ENCODE measurements at places on chromosomes 2 and 18.
A peak's percentile ranks its signal among the peaks of the same experiment; 100 is the strongest.

DNA sequence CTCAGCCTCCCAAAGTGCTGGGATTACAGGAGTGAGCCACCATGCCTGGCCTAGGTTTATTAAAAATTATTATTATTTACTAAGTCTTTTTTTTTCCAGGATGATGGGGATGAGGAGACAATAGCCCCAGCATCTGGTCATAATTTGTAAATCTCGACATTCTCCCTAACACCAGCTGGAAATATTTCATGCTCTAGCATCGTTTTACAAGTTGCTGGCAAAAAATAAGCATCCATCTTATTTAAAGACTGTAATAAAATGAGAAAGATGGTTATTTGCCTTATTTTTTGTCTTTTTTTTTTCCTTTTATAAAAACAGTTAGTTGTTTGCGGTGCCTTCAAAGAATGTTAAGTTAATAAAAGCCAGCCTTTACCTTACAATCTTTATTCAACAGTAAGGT lies 56.7 kb downstream of the SF3B1 start:
- no peak for DNase-seq

- DNase-seq = no peak
Observed at GRCh38 chr2:135925571-135925970, 49.3 kb upstream of the MCM6 start.

DNA sequence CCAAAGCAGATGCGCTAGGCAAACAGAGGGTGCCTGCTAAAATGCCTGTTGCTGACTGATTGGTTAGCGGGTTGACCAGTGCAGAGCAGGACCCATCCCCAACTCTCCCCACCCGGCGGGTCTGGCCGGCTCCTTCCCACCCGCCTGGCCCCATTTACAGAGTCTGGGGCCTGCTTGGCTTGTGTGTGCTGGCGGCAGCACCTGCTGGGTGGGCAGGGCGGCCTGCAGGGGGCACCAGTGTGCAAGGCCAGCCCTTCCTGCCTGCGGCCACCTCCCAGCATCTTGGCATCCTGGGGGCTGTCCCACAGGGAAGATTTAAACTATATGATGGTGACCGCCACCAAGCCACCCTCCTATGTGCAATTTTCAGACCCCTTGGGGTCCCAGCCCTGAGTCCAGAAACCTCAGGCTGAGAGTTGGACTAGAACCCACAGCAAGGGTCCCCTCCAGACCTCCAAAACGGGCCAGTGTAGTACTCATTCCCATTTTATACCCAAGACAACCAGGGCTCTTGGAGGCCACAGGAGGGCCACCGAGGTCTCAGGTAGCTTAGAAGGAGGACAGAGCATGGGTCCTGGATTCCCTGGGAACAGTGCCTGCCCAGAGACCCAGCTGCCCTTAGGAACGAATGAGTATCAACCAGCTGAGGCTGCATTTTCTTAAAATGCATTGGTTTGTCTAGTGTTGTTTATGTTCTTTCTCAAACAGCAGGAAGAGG lies 173.6 kb downstream of the SMAD7 start:
- DNase-seq = peak; percentile 23

DNA sequence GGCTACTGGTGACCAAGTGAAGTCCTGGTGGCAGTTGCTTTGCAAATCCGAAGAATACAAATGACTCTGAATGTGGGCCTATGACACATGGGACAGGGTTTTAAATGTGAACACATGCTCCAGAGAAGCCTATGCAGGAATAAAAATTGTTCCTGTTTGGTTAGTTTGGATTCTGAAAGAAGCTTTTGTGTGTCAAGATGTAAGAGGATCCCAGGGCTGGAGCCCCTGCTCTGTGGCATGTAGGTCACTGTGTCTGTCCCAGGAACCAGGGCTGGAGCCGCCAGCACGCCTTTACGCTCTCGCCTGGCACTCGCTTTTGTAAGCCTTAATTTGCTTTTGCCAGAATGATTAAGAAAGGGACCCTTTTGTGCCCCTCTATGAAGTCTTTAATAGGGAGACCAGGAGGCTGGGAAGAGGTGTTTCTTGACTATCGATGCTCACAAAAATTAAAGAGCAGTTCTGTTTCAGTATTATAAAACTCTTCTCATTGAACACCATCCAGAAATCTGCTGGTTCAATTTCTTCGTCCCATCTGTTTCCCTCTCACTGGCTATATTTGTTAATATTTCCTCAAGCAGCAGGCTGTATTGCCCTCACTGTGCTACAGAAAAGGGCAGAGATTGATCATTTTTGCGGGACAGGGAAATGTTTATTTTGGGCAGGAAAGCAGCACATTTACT lies 532.7 kb upstream of the POU3F3 start:
- no peak for DNase-seq

GRCh38 chr2:127081826-127082633 lies 24.9 kb downstream of the BIN1 start:
- DNase-seq = peak; percentile 23

GRCh38 chr2:2586931-2587330 lies 255.9 kb upstream of the MYT1L start:
- DNase-seq = no peak

- DNase-seq = no peak
Observed at GRCh38 chr2:102114851-102115497, 27.6 kb upstream of the IL1R1 start.

- DNase-seq = no peak
Observed at GRCh38 chr18:1668279-1668678, 763.6 kb downstream of the ADCYAP1 start.

GRCh38 chr2:102672107-102672776 lies 52.9 kb downstream of the SLC9A2 start:
- no peak for DNase-seq

DNA sequence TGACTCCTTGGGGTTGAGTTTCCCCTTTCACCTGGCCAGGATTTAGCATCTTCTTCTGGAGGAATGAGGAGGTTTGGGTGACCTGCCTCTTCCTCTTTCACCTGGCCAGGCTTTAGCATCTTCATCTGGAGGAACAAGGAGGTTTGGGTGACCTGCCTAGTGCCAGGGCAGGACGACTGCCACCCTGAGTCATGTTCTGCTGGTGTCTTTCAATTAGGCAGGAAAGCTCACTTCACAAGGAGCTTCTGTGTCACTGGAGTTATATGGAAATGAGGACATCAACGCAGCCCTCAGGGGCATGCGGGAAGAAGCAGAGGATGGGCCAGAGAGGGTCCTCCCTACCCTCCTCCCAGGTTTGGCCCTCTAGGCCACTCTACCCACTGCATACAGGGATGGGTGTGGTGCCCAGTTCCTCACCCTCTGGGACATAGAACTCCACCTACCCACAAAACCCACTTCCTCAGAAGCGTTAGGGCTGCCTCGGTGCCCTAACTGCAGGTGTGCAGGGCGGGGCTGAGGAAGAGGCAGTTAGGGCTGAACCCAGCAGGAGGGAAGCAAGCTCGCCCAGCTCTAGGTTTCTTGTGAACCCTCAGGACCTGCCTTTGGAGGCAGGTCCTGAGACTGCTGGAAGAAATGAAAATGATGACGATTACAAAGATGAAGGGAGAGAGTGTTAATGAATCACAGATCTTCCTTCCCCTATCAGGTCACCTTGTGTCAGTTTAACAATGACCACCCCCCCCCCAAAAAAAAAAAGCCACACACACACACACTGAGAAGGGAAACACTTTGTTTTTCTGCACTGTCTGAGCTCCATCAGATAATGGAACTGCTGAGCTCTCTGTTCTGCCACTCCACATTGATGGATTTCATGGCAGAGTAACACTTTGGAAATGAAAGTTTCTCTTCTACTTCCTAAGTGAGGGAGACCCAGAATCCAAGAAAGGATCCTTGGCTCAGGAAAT lies 71.0 kb downstream of the ARL4C start:
- DNase-seq = peak; percentile 49

DNA sequence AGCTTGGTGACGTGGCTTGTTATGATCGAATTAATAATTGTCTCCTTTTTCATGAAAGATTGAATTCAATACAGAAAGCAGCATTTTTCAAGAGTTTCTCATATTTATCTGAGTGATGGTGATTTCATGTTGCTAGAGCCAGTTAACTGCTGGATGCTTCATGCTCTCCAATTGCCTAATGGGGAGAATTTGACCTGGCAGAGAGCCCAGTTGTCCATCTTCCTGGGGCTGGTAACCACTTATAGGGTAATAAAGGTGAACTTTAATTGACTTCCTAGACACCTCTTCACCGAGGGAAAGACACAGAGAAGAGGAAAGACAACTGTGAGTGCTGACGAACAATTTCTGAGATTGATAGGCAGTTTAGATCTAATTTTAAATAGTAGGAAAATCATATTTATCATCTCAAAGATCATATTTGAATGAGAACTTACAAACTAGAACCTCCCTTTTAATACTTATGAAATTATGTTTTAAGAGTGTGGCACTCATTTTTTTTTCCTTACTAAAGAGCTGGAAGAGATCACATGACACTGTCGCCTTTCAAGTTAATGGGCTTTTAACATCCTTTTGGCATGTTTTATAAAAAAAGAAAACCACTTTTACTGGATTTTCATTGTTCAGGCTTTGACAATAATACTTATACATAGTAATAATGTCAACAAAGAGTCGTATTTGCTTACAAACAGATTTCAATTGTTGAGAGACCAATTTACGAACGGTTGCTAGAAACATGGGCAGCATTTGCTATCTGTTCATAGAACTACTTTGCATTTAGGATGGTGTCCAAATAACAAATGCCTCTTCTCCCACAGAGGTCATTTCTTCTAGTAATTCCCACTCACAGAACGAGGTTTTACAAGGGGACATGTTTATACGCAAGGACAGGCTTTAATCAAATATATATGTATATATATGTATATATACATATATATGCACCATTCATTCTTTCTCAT lies 153.3 kb downstream of the RAPGEF4 start:
- no peak for DNase-seq

- DNase-seq = no peak
Observed at GRCh38 chr2:197090742-197091367, 164.3 kb upstream of the PGAP1 start.

- no peak for DNase-seq
Observed at GRCh38 chr2:84631047-84631446, 114.7 kb downstream of the DNAH6 start.

DNA sequence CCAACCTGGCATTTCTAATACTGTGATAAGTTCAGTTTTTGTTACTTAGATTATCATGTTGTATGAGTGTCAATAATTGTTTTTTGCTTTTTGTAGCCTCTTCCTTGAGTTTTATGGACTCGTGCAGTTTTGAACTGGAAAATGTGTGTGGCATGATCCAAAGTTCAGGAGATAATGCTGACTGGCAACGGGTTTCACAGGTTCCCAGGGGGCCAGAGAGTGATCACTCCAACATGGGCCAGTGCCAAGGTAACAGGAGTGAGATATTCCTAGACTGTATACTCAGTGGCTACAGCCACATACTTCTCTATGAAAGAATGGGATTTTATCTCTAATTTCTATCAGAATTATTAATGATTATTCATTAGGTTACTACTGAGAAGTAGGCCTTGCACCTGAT lies 18.2 kb downstream of the MEP1B start:
- DNase-seq = no peak

DNA sequence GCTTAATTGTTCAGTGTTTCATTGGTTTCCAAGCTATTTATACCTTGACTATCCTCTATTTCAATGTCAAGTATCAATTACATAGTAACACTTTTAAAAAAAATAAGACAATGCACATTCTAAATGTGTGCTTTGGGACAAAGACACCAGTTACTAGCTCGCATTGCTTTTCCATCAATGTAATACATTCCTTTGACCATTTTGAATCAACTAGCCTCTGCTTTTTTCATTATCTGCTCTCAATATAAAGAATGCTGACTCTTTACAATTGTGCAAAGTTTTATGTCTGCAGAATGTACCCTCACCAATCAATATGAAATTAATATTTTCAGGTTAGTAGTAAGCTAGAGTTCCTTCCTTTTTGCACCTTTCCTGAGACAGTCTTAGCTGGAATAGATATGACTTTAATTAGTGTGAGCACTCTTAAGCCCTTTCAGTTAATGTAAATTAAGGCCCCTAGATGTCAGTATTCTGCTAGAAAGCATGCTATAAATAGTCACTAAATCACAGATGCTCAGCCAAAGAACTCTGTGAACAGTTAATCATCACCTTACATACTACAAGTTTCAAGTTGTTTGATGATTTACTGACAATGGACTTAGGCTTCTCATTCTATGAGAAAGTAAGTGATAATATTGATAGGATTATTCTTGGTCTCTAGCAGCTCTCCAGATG lies 413.6 kb downstream of the PTH2R start:
- no peak for DNase-seq

GRCh38 chr2:108382196-108382595 lies 4.4 kb downstream of the SULT1C4 start:
- no peak for DNase-seq

GRCh38 chr2:236166796-236167296 lies 1.3 kb downstream of the GBX2 start:
- DNase-seq = no peak

GRCh38 chr2:162245781-162246180 lies 2.5 kb upstream of the FAP start:
- no peak for DNase-seq

- no peak for DNase-seq
Observed at GRCh38 chr2:69946351-69947324, 14.8 kb downstream of the ASPRV1 start.

DNA sequence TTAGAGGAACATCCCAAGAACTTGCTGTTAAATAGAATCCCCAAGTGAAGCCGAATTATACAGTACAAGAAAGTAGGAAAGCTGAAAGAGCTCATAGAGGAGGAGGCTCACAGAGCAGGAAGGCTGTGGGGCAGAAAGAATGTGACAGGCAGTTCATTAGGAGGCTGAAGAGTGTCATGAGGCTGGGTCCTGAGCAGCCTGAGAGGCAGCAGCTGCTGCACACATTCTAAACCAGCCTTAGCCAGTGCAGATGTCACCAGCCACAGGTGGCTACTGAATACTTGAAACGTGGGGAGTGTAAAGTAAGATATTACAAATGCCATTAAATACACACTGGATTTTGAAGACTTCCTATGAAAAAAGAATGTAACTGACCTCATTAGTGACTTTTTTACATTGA lies 490.2 kb upstream of the KLHL29 start:
- no peak for DNase-seq

DNA sequence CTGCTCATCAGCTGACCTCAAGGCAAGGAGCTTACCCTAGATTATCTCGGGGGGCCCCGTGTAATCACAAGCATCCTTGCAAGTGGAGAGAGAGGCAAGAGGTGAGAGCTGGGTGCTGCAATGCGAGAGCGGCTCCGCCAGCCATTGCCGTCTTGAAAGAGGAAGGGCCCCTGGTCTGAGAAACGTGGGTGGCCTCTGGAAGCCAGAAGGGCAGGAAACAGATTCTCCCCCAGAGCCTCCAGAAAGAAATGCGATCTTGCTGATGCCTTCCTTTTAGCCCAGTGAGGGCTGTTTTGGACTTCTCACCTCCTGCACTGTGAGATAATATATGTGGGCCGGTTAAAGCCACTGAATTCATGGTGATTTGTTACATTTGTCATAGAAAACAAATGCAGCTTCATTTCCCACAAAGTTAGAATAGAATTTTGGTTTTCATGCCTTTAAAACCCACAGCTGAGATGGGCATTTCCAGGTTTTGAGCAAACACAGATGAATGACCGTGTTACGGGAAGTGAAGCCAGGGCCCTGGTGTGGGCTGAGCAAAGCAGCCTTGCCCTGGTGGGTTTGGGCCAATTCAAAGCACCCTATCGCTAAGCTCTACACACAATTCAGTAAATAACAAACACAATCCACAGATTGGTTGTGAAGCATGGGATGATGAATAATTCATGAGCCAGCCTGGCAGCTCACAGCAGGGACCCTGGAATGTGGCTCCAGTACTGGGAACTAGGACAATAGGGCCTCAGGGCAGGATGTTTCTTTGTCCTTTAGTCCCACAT lies 319.9 kb upstream of the HS6ST1 start:
- no peak for DNase-seq

Measured in activated naive CD4-positive, alpha-beta T cell (primary cell).